Aorta (tissue), 5 donors: ENCODE measurements at places on chromosomes 7 and 10. TPM values are rescaled to one million over a fixed set of nuclear protein-coding genes. Genes with fewer than 3 reads are reported as not detected.
A peak's percentile ranks its signal among the peaks of the same experiment; 100 is the strongest.

SMKR1 gene
- not detected for polyA plus RNA-seq

UPK3B gene
- 1.3 TPM for polyA plus RNA-seq

PRKAR2B gene
- polyA plus RNA-seq: 2.6 TPM

C10orf143 gene
- polyA plus RNA-seq: 7.5 TPM

CCDC172 gene
- not detected for polyA plus RNA-seq

C10orf62 gene
- not detected for polyA plus RNA-seq

RFC2 gene
- polyA plus RNA-seq: 12.8 TPM

MACC1 gene
- not detected for polyA plus RNA-seq

- no peaks in the 10 kb centered on the region for H3K27me3 ChIP-seq
- H3K36me3 ChIP-seq: no peaks in the 10 kb centered on the region
- H3K4me1 ChIP-seq: no peaks in the 10 kb centered on the region
- DNase-seq: no peak
These were observed 134.9 kb upstream of the RSU1 start for GRCh38 chr10:16952080-16952479.

DNA sequence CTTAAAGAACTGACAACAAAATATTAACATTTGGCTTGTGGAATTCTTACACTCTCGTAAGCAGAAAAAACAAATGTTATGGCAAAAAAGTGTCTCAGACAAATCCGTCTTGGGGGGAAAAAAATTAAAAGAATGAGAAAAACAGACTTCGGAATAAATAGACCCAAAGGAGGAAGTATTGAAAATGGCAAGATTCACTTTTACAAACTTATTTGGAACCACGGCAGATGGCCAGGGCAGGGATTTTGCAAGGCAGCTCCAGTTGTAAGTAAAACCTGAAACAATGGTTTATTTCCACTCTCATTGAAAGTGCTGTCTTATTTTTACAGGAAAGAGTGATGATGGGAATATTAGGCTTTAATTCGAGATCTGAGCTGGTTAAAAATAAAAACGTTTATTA is 1.5 kb upstream of the ZNF438 start:
- H3K36me3 ChIP-seq: peaks cover 2% of the 10 kb centered on the region
- H3K4me3 ChIP-seq: peak overlapping the region; percentile 47
- H3K4me1 ChIP-seq: peaks cover 4% of the 10 kb centered on the region
- peak overlapping the region; percentile 79 for H3K27ac ChIP-seq
- DNase-seq: no peak

- H3K36me3 ChIP-seq: no peaks in the 10 kb centered on the region
- H3K4me3 ChIP-seq: no peak overlapping the region
- no peak for DNase-seq
These were observed 12.5 kb upstream of the SRGN start for GRCh38 chr10:69075431-69075830.

DNA sequence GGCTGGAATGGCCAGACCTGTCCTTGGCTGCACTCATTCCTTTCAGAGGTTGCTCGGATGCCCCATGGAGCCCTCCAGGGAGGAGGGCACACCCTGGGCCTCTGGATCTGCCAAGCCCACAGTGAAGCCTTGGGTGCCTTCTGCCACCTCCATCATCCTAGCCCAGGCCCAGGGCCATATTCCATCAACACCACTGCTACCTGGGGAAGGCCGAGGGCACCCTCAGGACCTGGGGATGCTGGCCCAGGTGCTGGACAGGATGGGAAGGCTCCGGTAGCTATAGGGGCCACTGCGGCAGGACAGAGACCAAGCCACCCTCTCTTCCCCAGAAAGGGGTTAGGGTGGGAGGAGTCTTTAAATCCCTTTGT is 810 bp downstream of the OPN4 start:
- DNase-seq: peak; percentile 57
- no peak overlapping the region for H3K4me3 ChIP-seq
- no peaks in the 10 kb centered on the region for H3K4me1 ChIP-seq

GRCh38 chr7:108210796-108211195 is 80.6 kb upstream of the LAMB4 start:
- no peaks in the 10 kb centered on the region for H3K4me1 ChIP-seq
- no peak overlapping the region for H3K27ac ChIP-seq
- no peaks in the 10 kb centered on the region for H3K36me3 ChIP-seq
- no peak overlapping the region for H3K4me3 ChIP-seq
- DNase-seq: no peak

GRCh38 chr7:101240226-101241014 is 2.8 kb upstream of the CLDN15 start:
- no peak overlapping the region for H3K4me3 ChIP-seq
- H3K4me1 ChIP-seq: no peaks in the 10 kb centered on the region
- DNase-seq: no peak
- H3K27ac ChIP-seq: no peak overlapping the region

GRCh38 chr10:58320351-58321049 is 14.3 kb upstream of the UBE2D1 start:
- no peak for DNase-seq
- H3K4me1 ChIP-seq: no peaks in the 10 kb centered on the region
- H3K36me3 ChIP-seq: no peaks in the 10 kb centered on the region

- H3K4me3 ChIP-seq: peak overlapping the region; percentile 84
- no peaks in the 10 kb centered on the region for H3K27me3 ChIP-seq
- H3K4me1 ChIP-seq: no peaks in the 10 kb centered on the region
- H3K27ac ChIP-seq: peak overlapping the region; percentile 99
- H3K36me3 ChIP-seq: no peaks in the 10 kb centered on the region
These were observed 518 bp downstream of the WAPL start for GRCh38 chr10:86520871-86521677.

DNA sequence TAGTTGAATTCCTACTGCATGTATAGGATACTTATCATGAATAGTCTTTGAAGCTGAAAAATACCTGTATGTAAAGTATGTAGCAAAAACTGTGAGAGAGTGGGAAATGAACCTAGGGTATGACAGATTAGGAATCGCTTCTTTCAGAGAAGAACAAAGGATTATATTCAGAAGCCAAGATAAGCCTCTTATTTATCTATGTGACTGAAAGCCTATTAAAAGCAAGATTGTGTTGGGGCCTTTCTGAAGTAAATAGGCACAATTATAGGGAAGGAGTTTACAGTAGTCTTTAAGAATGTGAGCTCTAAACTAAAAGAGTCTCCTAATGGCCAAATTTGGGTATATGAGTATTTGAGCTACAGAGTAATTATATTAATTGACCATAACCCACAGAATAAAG is 102.1 kb downstream of the MTERF1 start:
- DNase-seq: no peak
- H3K4me1 ChIP-seq: no peaks in the 10 kb centered on the region
- H3K36me3 ChIP-seq: no peaks in the 10 kb centered on the region
- H3K27ac ChIP-seq: no peak overlapping the region

DNA sequence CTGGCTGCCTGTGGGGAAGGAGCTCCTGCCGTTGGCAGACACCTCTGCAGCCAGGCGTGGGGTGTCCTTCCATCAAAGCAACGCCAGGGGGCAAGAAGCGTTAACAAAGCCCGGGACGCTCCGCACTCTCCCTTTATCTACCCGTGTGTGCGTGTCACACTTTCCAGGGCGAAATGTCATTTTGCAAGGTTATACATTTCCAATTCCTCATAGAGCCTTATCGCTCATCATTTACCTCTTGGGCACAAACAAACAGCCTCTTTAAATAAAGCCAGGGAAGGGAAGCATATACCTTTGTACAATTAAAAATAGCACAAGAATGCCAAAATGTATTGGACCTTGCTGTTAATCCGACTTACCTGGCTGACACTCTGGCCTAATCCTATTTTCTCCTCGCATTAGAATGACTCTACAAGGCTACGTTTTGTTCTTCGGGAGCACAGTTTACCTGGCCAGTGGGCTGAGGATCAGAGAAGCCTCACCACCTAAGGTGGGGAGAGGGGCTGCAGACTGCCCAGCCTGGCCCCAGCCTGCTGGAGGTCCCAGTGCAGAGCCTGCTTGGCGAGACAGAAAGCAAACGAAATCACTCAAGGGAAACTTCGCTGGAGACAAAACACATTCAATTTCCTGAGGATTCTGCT is 77.6 kb upstream of the EN2 start:
- no peak overlapping the region for H3K27ac ChIP-seq
- DNase-seq: no peak
- no peaks in the 10 kb centered on the region for H3K27me3 ChIP-seq
- no peaks in the 10 kb centered on the region for H3K4me1 ChIP-seq
- H3K36me3 ChIP-seq: no peaks in the 10 kb centered on the region

DNA sequence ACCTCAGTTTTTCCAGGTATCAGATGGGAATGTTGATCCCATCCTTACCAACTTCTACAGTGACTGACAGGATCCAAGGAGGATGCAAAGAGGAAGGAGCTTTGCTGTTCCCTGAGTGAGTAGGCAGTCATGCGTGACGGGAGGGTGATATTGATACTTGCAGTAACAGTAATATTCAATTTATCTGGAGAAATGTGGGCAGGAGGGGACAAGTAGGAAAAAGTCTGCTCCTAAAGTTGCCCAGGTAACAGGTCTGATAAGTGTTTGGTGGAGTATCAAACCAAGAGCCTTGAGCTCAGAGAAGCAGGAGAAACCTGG is 3.3 kb upstream of the ZCCHC24 start:
- no peak overlapping the region for H3K4me3 ChIP-seq
- no peak overlapping the region for H3K27ac ChIP-seq
- H3K4me1 ChIP-seq: no peaks in the 10 kb centered on the region

DNA sequence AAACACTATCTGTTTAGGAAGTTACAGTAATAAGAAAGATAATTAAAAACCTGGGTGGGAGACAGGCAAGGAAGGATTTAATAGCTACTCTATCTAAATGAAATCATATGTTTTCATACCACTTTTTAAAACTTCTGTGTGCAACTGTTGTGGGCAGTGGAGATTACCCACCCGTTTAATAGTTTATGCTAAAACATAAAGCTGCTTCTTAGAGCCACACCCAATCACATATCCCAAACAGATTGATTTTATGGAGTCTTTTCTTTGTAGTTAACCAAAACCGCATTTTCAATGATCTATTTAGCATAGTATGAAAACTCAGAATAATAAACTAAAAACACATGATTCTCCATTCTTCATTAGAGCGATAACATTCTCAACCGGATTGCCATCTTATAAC is 304.1 kb downstream of the AGMO start:
- DNase-seq: no peak
- no peaks in the 10 kb centered on the region for H3K27me3 ChIP-seq
- H3K4me3 ChIP-seq: no peak overlapping the region

DNA sequence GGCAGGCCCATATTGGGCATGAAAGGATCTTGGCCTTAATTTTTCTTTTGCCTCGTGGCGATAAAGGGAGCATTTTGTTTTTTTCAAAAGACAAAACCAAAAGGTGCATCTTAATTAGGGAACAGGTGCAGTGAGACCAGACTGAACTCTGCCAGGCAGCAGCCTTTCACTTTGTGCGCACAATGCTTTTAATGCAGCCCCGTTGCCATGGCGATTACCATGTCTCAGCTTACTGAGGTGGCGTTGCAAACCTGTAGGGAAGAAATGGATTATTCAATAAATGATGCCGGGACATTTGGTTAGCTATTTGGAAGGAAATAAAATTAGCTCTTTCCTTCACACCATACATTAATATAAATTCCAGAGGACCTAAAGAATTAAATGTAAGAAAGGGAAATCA is 61.9 kb downstream of the MYL10 start:
- no peak overlapping the region for H3K4me3 ChIP-seq
- H3K36me3 ChIP-seq: peaks cover 2% of the 10 kb centered on the region
- peaks cover 2% of the 10 kb centered on the region for H3K27me3 ChIP-seq
- H3K4me1 ChIP-seq: no peaks in the 10 kb centered on the region
- DNase-seq: no peak

GRCh38 chr7:149427096-149427680 is 33.7 kb downstream of the ZNF777 start:
- no peaks in the 10 kb centered on the region for H3K27me3 ChIP-seq
- H3K27ac ChIP-seq: no peak overlapping the region
- no peaks in the 10 kb centered on the region for H3K4me1 ChIP-seq

DNA sequence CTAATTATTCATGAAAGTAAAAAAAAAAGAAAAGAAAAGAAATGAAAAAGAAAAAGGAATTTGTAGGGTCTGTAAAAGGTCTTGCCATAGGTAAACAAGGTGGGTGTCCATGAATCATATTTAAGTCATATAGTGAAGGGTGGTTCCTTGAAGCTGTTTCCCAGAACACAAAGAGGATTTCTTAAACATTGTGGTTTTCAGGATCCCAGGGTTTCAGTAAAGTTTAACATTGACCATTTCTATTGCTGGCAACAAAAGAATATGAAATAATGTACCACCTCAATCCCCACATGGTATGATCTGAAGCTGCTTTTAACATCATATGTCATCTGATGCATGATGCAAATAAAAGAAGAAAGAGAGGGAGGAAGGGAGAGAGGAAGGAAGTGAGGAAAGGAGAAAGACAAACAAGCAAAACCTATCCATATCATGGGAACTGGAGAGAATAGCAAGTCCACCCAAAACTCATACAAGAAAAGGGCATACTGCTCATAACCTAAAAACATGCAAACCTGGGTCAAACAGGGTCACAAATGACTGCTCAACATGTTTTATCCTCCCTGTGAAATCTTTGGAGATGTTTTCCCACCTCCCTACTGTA is 663.5 kb downstream of the SORCS1 start:
- no peaks in the 10 kb centered on the region for H3K36me3 ChIP-seq
- no peaks in the 10 kb centered on the region for H3K27me3 ChIP-seq
- no peak overlapping the region for H3K4me3 ChIP-seq
- H3K4me1 ChIP-seq: no peaks in the 10 kb centered on the region
- no peak overlapping the region for H3K27ac ChIP-seq

DNA sequence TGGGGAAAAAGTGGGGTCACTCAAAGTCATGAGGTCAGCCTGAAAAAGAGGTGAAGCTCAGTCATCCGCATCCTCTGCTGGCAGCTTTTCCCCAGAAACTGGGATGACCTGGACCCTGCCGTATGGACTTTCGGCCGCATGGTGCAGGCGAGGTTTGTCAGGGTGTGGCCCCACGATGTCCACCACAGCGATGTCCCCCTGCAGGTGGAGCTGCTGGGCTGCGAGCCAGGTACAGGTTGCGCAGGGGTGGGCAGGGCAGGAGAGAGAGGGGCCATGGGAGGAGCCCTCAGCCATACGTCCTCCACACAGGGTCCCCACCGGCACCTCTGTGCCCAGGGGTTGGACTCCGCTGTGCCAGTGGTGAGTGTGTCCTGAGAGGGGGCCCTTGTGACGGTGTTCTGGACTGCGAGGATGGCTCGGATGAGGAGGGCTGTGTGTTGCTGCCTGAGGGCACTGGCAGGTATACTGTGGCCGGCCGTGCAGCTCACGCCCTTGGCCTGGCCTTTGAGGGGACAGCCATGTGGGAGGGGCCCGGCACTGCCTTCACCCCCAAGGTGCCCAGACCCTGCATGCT is 23.0 kb upstream of the ZNF467 start:
- H3K36me3 ChIP-seq: no peaks in the 10 kb centered on the region
- no peak overlapping the region for H3K4me3 ChIP-seq
- H3K27me3 ChIP-seq: no peaks in the 10 kb centered on the region
- DNase-seq: no peak
- H3K4me1 ChIP-seq: no peaks in the 10 kb centered on the region

GRCh38 chr10:17023386-17024298 is 106.0 kb downstream of the CUBN start:
- H3K36me3 ChIP-seq: no peaks in the 10 kb centered on the region
- H3K27me3 ChIP-seq: no peaks in the 10 kb centered on the region
- no peak overlapping the region for H3K4me3 ChIP-seq
